Stimulated activated CD4-positive, alpha-beta T cell treated with anti-CD3 and anti-CD28 coated beads, Interleukin-15, amount 100 ng/mL, for 1 hour (primary cell): ENCODE measurements at places on chromosomes 3 and 15.

DNA sequence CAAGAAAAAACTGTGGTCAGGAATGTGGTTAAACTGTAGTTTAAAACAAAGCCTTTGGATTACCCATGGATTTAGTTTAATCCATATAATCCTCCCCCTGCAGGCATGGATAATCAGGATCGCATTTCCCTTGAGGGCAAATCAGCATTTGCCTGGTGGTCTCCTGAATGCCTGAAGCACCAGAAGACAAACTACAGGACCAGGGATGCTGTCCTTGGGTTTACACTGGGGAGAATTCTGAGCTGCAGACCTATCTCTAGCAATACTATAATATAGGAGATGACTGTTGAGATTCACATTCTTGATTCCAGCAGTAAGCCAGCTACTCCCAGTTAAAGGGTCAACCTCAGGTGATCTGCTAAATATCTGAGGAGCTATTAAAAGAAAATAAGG is 10.6 kb downstream of the PIK3CB start:
- DNase-seq, result no peak

GRCh38 chr3:32176989-32177701 is 61.3 kb upstream of the CMTM8 start:
- DNase-seq, result no peak

- DNase-seq, result no peak
Observed at GRCh38 chr3:52397676-52398399, 47.1 kb downstream of the SEMA3G start.

- DNase-seq, result no peak
Observed at GRCh38 chr3:42533161-42533897, 30.9 kb downstream of the VIPR1 start.

- DNase-seq, result no peak
Observed at GRCh38 chr3:150286390-150287147, 121.5 kb upstream of the TSC22D2 start.

DNA sequence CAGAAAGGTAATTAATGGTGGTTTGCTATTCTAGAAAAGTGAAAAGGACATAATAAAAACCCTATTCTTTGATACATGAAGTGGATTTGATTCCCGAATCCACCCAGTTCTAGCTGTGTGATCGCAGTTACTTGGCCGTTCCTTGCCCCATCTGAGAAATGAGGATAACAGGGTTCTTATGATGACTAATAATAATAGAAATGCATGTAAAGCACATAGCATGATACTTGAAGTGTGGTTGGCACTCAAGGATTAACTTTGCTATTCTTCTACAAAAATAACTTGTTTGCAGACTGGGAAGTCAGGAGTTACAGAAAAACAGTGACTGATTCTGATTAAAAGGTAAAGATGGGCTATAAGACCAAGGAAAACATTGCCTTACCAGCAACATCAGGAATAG is 26.8 kb downstream of the PARL start:
- no peak for DNase-seq

GRCh38 chr3:156543043-156543555 is 11.8 kb downstream of the SSR3 start:
- DNase-seq, result no peak

DNA sequence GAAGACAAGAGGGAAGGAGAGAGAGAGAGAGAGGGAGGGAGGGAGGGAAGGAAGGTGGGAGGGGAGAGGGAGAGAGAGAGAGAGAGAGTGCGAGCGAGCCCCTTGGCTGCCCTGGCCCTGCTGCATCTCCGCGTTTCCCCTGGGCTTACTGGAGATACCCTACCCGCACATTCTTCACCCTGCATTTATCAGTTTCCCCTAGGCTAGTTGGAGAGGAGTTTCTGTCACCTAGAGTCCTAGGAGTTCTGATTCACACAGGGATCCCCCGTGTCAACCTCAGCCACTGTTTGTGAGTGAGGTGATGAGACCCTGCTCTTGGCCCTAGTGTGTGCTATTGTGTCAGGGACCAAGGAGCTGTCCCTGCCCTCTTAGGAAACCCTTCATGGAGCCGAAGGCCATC is 18.7 kb downstream of the BHLHE40 start:
- no peak for DNase-seq

GRCh38 chr15:77823736-77824135 is 191.0 kb upstream of the LINGO1 start:
- no peak for DNase-seq

- no peak for DNase-seq
Observed at GRCh38 chr3:149658744-149659497, 1.1 kb upstream of the WWTR1 start.

DNA sequence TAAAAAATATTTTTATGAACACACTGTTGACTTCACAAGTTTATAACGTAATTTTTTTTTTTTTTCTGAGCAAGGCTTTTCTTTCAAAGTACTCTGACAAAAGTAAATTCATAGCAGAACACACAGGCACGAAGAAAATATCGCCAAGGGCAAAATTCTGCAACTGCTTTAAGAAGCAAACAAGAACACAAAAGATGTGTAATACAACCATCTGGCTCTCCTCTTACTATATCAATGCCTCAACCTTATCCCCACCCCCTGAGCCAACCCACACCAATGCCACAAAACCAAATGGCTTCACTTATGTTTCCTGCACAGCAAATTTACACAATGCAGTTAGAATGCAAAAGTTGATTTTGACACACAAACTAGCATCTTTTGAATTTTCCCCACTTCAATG is 274.2 kb downstream of the FOXP1 start:
- DNase-seq, result no peak

DNA sequence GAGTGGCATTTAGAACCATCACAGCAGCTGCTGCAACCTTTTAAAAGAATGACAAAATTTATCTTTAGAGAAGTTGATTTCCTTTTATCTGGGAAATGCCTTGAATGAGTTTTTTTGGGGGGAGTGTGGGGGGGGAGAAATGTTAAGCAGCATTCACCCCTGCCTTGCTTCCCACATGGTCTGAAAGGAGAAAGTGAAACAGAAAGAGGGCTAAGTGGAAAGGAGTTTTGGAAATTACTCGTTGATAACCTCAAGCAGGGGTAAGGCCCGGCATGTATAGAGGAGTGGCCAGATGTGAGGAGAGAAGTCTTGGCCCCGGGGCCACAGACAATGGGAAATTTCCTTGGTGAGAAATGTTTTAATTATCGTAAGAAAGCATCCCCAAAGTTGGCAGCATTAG is 23.5 kb downstream of the B3GALNT1 start:
- no peak for DNase-seq

- DNase-seq, result no peak
Observed at GRCh38 chr3:124519591-124520194, 210.6 kb upstream of the UMPS start.

DNA sequence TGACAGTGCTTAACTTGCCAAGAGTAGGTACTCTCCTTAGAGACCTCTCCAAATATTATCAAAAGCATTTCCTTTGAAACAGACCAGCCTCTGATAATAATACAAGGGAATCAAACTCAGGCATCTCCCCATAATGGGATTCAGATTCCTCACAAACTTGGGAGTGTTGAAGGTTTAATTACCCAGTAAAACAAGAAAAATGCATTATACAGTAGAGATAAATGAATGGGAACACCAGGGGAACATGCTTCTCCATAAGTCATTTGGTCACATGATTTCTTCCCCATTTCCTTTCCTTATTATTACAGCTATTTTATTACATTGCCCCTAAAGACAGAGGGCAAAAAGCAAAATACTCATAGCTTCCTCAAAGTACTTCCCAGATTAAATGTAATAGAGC is 325.0 kb upstream of the CDIN1 start:
- no peak for DNase-seq

- no peak for DNase-seq
Observed at GRCh38 chr15:46251903-46252302, 617.1 kb downstream of the SQOR start.

DNA sequence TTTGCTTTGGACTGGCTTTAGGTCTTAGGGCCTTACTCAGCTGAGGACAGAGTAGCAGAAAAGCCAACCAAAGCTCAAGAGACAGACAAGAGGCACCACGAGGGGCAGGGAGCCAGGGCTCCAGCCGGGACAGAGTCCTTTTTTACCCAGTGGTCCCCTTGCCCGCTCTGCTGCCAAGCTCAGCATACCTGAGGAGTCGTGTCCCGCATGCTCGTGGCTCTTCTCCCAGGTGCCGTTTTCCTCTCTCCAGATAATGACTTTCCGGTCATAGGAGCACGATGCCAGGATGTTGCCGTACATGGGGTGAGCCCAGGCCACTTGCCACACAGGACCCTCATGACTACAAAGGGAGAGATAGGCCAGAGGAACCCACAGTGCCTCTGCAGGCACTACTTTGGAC is 8.5 kb downstream of the SEC13 start:
- no peak for DNase-seq

DNA sequence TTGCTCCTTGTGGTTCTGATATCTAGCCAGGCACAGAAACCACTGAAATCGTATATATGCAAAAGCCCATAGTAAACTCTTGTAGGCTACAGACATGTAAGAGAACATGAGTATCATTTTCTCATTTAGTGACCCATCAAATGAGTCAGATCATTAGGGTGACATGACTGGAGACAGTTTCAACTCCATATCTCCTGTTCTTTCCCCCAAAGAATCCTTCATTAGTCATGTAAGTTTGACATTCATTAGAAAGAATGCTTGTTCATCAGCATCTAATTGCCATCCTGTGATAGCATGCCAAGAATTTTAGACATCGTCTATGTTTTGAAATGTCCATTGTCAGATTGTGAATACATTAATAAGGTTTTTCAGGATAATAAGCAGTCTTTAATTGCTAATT is 264.9 kb upstream of the TPM1 start:
- DNase-seq, result no peak

DNA sequence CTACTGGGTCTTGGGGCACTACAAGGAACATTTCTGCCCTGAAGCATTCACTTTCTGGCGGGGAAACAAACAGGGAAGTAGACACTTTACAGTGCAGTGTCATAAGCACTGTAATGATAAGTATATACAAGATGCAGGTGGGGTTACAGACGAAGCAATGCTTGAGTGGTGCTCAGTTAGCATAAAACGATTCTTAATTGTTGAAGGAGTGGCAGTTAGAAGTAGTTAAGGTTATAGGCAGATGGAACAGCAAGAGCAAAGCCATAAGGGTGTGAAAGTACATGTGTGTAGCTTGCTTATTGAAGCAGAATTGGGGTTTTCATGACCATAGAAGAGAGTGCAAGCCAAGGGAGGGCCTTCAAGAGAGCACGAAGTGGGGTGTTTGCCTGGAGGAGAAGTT is 46.2 kb downstream of the SLC25A26 start:
- no peak for DNase-seq

DNA sequence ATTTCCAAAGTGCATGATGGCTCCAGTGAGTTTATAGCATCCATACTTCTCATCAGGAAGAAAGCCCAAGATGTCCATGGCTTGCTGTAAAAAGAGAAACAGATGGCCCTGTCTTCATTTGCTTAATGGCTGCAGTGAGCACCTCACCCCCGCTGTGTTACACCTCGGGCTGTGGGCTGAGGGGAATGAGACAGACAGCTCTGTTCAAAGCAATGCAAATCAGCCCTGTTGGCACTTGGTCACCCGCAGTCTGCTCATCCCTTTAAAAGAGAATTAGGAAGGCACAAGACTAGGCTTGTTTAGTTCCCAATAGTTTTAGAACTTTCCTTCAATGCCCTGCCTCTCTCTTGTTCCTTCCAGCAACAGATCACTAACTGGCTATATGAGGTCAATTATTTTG is 25.2 kb downstream of the MYH15 start:
- DNase-seq, result no peak

DNA sequence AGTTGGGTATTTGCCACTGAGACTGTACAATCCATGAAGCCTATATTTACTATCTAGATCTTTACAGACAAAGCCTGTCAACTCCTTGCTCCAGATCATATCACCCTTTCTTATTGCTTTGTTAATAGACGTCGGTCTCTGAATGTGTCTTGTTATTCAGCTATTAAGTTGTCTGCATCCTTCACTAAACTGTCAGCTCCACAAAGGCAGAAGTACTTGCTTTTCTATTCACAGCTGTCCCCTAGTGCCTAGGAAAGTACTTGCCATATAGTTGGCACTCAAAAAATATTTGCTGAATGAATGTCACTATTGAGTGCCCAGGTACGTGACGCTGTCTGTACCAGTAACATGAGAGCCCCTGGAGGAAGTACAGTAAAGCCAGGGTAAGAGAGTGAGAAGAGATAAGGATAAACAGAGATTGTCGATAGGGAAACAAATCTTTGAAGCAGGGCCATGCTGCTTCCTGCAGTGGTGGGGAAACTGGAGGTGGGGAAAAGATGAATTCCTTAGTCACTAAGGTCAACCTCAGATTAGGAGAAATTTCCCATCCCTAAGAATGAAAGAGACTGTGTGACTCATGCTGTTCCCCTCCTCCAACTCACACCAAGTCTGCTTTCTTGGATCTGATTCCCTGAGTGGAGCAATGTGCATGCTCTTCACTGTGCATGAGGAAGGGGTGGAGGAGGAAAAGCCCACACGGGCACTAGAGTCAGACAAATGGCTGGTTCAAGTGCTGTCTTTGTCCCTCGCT is 36.3 kb downstream of the PRICKLE2 start:
- DNase-seq, result no peak

- no peak for DNase-seq
Observed at GRCh38 chr3:15649858-15650257, 48.3 kb downstream of the BTD start.

DNA sequence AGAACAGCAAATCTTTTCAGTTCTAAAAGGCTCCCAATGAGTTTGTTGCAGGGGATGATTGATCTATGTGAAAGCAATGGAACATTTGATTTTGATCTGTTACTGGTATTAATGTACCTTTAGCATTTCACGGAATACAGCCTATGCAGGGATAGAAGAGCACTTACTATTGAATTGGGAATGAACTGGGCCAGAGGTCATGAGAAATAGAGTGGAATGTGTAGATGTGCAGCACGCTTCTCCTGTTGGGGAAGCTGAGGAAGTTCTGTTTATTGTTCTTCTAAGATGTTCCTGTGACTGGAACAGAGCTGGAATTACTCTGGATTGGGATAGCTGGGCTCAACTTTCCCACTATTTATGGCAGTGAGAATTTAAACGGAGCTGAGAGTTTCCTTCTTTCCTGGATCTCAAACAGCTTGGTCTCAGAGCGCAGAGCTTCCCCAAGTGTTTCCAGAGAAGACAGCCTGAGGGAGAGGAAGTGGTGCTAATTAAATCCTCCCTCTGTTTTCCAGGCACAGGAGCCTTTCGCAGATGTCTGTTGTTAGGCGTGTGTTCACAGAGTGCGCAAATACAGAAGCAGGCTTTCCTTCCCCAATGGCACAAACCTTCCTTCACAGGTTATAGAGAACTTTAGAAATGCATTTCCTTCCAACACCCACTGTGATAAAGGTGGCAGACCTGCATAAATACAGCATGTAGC is 32.5 kb downstream of the TPRG1 start:
- no peak for DNase-seq

DNA sequence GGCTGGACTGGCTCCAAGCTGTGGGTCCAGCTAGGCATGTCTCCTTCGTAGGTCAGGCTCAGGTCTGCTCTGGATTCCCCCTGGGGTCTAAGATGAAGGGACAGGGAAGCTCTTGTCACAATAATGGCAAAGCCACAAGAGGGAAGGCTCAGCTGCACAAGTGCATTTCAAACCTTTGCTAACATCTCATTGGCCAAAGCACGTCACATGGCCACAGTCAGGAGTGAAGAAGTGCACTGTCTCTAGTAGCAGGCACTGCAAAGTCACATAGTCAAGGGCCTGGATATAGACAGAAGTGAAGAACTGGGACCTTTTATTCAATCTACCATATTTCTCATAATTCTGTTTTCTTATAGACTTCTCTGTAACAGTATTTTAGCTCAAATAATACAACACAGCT is 20.1 kb downstream of the DLEC1 start:
- DNase-seq, result no peak
